Naive thymus-derived CD4-positive, alpha-beta T cell (primary cell): ENCODE measurements at places on chromosomes 5 and 9. TPM values are rescaled to one million over a fixed set of nuclear protein-coding genes. Genes with fewer than 3 reads are reported as not detected.

DNA sequence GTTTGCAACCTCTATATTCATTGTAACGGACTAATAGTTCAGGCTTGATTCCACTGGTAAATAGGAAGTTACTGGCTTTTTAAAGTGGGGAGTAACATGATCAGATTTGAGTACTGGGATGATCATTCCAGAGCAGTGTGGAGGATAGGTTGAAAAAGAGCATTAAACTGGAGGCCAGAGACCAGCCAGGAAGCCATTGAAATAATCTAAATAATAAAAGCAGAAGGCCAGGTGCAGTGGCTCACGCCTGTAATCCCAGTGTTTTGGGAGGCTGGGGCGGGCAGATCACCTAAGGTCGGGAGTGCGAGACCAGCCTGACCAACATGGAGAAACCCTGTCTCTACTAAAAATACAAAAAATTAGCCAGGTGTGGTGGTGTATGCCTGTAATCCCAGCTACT lies 56.0 kb upstream of the MSX2 start:
- H3K36me3 ChIP-seq = no peaks in the 10 kb centered on the region
- no peaks in the 10 kb centered on the region for H3K27me3 ChIP-seq
- no peak overlapping the region for H3K27ac ChIP-seq
- H3K4me3 ChIP-seq = no peak overlapping the region

- DNase-seq = no peak
- H3K4me3 ChIP-seq = no peak overlapping the region
- H3K27ac ChIP-seq = no peak overlapping the region
- no peaks in the 10 kb centered on the region for H3K27me3 ChIP-seq
- no peaks in the 10 kb centered on the region for H3K4me1 ChIP-seq
Measured at GRCh38 chr5:166262395-166262794, 2029.0 kb upstream of the WWC1 start.

GRCh38 chr5:36854402-36855140 lies 22.0 kb upstream of the NIPBL start:
- H3K27ac ChIP-seq = no peak overlapping the region
- no peaks in the 10 kb centered on the region for H3K36me3 ChIP-seq
- H3K4me1 ChIP-seq = no peaks in the 10 kb centered on the region
- no peak for DNase-seq

DNA sequence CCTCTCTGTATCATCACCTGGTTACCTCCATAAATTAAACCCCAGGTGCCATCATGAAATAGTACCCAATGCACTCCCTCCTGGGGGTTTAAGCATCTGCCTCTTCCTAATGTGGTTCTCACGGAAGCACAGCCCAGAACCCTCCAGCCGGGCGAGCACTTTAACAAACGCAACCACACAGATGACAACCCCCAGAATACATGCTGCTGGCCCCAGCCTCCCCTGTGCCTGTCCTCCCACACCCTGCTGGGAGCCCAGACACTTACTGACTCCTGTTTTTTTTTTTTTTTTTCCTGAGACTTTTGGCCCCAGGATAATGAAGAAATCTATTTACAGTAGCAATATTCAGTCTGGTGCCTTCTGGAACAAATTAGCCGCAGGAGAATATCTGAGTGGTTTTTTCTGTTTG lies 50.0 kb upstream of the COL5A1 start:
- no peaks in the 10 kb centered on the region for H3K4me1 ChIP-seq
- no peak for DNase-seq
- no peaks in the 10 kb centered on the region for H3K27me3 ChIP-seq

The SPINK4 gene
- not detected for polyA plus RNA-seq

The CYFIP2 gene
- 522 TPM for polyA plus RNA-seq

The ANKRD34B gene
- not detected for polyA plus RNA-seq

The PCDHB12 gene
- not detected for polyA plus RNA-seq

The FGD3 gene
- polyA plus RNA-seq = 114 TPM
